Lung microvascular endothelial cell (primary cell): ENCODE measurements at places on chromosomes 11 and 22. TPM values are rescaled to one million over a fixed set of nuclear protein-coding genes. Genes with fewer than 3 reads are reported as not detected.

- no peak for DNase-seq
Measured at GRCh38 chr11:121352251-121352891, 59.8 kb downstream of the SC5D start.

DNA sequence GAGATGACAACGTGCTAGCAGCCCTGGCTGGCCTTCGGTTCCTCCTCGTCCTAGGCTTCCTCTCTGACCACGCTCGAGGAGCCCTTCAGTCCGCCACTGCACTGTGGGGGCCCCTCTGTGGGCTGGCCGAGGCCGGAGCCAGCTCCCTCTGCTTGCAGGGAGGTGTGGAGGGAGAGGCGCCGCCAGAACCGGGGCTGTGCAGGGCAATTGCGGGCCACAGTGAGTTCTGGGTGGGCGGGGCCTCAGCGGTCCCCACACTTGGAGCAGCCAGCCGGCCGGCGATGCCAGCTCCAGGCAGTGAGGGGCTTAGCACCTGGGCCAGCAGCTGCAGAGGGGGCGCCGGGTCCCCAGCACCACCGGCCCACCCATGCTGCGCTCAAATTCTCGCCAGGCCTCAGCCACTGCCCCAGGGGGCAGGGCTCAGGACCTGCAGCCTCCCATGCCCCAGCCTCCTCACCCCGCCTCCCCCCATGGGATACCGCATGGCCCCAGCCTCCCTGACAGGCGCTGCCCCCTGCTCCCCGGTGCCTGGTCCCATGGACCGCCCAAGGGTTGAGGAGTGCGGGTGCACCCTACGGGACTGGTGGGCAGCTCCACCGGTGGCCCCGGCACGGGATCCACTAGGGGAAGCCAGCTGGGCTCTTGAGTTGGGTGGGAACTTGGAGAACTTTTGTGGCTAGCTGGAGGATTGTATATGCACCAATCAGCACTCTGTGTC is 399.4 kb downstream of the LUZP2 start:
- DNase-seq: no peak

DNA sequence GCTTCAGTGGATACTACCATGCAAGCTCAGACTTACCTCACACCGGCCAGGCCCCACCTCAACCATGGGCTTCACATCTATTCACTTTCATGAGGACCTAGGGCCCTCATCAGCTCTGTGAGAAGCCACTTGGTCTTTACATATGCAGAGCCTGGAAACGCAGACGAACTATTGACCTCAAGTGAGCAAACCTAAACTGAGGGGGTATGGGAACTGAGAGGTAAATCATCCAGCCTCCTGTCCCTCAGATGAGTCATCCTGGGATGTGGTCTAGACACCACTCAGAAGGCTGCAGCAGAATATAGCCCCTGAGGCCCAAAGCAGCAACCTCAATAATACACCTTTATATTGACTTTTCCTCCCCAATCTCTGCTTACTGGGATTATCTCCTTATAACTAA is 578.0 kb downstream of the INSC start:
- no peak for DNase-seq

GRCh38 chr11:104761511-104761910 is 136.7 kb downstream of the CASP12 start:
- peak; percentile 72 for DNase-seq

- DNase-seq: peak; percentile 76
Measured at GRCh38 chr11:105034813-105035620, at the start of gene CASP1. TSS of gene CASP1 (minus strand) at chr11:105035144. CDS start at chr11:105035113, 31 bp downstream.

GRCh38 chr11:28962502-28962901 is 854.3 kb downstream of the METTL15 start:
- DNase-seq: no peak

DNA sequence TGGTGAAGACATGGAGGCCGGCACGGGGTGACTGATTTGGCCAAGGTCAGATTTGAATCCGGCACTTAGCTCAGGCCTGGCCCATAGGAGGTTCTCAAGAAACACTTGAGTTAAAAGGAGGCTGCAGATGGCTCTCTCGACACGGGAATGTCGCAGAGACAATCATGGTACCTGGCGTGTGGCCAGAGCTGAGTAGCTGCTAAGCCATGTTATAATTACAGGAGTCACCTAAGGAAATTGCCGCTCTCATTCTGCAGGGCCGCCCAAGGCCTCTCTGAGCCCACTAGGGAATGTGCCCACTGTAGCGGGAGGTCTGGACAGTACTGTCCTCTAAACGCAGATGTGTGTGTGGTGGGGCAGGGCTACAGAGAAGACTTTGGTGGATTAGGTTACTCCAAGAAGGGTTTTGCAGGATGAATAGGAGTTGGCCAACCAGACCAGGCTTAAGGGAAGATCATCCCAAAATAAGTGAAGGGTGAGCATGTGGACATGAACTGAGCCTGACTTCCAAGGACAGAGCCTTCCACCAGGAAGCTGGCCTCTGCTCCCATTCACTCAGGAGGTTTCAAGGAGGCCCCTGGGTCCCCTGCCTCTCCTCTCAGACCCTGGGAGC is 19.3 kb upstream of the PRR5 start:
- no peak for DNase-seq

GRCh38 chr22:33400061-33400840 is 342.1 kb upstream of the SYN3 start:
- DNase-seq: no peak

DNA sequence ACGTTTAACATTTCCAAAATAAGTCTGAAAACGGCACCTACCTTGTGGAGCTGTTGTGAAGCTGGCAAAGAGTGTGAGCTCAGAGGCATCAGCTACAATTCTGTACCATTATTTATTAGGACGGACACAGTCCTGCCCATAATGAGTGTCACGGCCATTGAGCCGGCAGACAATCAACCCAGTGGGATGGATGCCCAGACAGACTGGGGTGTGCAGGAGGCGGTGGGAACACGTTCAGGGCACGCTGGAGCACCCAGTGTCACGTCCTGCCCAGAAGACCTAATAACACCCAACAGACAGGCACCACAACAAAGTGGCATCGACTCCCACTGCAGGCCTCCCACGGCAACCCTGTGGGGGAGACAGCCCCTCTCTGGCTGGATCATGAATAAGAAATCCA is 34.5 kb downstream of the TPST2 start:
- no peak for DNase-seq

- DNase-seq: no peak
Measured at GRCh38 chr11:60211206-60211605, 28.3 kb upstream of the MS4A6A start.

The OR8A1 gene
- under 0.01 TPM in 1 of 2 replicates, not detected in the other for total RNA-seq

The MYH9 gene
- 409 and 410 TPM in 2 replicates for total RNA-seq

- no peak for DNase-seq
Measured at GRCh38 chr11:106276859-106277436, 199.5 kb downstream of the AASDHPPT start.

The SLC22A9 gene
- total RNA-seq: not detected in 2 replicates

DNA sequence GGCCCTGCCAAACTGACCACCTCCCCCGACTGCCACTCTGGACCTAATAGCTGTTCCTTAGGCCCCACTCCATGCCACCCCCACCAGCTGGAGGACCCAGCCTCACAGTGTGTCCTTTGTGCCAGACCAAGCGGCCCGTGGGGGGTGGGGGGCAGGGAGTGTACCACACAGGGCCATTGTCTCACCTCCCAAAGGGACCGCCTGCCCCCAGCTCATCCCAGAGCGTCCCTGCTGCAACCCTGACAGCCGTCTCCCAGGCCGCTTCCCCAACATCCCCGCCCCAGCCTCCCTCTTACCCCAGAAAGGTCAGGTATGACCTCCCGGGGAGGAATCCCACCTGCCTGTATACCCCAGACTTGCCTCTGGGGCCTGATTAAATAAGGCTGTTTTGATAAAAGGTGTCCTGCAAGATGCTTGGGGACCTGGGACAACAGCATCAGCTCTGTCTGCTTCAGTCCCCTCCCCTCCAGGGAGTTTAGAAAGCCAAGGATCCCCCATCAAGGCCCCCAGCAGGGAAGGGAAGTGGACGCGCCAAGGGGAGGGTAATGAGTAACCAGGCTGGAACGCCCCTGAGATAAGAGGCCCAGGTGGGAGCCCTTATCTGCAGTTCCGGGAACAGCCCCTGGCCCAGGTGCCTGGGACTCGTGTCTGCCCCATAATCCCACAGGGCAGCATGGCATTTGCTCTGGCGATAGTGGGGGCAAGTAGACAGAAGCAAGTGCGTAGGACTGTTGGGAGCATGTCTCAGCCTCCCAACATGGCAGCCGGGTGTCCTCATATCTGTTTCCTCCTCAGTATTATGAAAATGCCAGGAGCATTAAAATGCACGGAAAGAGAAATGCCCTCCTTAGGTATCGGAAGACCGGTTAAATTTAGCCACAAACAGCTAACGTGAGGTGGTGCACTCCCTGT is 9.0 kb downstream of the CDC42EP1 start:
- no peak for DNase-seq

The GLYATL2 gene
- total RNA-seq: not detected in 2 replicates

The C11orf21 gene
- not detected in 2 replicates for total RNA-seq

DNA sequence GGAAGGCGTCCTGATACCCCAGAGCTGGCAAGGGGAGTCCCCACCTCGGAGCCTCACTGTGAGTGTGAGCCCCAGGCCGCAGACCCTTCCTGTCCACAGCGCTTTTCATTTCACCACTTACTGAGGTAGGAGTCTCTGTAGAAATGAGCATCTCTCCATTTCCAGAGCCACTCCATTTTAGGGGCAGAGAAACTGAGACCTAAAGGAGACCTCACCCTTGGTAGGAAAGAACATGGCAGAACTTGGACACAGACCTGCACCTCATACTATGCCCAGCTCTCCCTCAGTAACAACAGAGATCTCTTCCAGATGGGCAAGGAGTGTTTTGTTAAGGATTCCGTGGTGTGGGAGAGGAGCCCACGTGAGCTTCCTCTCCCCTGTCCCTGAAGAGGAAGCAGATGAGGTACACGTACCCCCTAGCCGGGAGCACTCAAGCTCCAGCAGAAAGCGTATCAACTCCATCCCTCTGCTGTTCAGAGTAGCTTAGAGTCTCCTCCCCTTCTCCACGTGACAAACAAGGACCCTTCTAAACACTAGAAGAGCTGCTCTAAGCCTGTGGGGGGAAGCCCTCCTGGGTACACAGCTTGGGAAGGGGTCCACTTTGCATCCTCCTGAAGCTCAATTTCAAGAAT is 532 bp upstream of the VSIG2 start:
- no peak for DNase-seq

- no peak for DNase-seq
Measured at GRCh38 chr22:33270596-33270995, 212.4 kb upstream of the SYN3 start.

GRCh38 chr11:14186046-14186775 is 172.8 kb downstream of the RRAS2 start:
- no peak for DNase-seq

DNA sequence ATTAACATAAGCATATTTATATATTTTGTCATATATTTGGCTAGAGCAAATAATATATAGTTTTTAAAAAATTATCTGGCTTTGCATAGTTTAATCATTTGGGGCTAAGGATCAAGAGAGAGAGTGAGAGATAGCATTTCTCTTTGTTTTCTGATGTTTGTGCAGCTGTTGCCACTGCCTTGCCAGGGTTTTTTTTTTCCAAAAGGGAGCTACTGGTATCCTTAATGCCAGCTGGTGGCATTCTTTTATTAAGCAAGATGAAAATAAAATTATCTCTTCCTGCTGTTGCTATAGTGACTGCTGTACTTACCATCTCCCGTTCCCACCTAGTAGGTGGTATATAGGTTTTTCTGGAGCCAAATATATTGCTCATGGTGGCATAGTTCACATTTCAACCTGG is 793.3 kb upstream of the ARHGAP42 start:
- DNase-seq: no peak

DNA sequence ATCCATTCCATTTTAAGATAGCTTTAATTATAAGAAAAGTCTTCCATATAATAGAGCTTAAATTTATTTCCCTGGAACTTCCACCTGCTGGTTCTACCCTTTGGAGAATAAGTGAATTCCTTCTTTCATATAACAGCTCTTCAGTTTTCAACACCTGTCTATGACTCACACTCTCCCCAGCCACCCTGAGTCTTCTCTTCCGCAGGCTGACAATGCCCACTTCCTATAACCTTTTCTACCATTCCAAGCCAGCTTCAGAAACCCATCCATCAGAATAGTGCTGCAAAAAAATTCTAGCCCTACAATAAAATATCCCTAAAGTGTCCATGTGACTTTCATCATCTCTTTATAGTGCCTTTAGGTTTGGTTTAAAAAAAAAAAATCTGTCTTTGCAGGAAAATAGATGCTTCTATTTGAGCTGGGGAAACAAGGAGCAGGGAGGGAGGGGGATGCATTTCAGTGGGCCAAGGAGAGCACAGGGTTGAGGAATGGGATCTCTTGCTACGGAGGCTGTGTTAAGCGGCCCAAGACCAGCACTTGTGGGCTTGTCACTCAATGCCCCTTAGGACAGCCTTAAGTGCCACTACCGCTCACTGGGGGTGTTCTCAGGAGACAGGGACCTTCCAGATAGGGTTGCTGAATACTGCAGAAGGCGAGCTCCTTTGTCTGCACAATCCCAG is 178.6 kb downstream of the DSCAML1 start:
- no peak for DNase-seq

DNA sequence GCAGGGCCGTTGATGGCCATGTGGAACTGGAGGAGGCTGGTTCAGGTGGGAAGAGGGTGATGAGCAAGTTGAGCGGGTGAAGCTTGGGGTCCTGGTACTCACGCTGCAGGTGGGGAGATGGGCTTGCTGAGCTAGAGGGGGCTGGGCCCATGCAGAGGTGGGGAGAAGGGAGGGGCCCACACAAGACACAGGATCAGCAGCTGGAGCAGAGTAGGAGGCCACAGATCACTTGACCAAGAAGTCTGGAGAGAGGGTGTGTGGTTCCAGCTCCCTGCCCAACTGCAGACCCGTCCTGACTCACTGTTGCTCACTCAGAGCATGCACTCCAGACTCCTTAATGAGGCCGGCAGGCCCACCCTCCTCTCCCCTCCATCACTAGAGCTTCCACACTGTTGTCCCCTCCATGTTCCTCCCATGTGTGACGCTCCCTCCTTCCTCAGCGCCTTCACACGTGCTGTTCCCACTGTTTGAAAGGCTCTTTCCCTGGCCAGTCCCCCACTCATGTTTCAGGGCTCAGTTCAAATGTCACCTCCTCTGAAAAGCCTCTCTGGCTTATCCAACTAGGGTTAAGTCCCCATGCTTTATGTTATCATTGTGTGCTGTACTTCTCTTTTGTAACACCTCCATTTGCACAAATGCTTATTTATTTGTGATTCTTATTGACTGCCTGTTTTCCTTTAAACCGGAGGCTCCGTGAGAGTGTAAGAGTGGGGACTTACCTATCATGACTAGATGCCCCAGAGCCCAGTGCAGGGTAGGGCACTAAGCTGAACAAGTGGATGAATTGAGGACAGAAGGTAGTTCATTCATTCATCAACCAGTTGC is 2.3 kb downstream of the CCDC86 start:
- no peak for DNase-seq

DNA sequence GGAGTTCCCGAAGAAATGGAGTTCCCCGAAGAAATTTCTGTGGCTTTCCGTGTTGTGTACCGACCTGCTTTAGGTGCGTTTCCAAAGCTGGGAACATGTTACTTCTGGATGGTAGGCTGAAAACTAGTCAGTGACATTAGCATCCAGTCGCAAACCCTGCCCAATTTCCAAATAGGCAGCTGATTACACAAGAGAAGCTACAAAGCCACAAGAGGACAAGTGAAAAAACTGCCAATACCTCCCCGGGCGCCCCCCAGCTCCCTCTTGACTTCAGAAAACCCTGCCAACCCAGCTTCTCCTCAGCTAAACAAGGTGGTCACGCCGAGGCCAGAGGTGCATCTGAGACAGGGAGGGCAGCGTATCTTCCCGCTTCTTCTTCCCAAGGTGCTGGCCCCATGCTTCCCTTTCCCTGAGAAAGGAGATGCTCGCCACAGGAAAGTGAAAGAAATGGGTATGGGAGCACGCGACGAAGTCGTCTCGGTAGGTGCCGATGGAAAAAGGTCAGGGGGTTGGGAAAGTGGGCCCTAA is 551 bp downstream of the AGBL2 start:
- peak; percentile 3 for DNase-seq
